Activated CD4-positive, alpha-beta T cell treated with anti-CD3 and anti-CD28 coated beads for 36 hours (primary cell): ENCODE measurements at places on chromosomes 11 and 22.

DNA sequence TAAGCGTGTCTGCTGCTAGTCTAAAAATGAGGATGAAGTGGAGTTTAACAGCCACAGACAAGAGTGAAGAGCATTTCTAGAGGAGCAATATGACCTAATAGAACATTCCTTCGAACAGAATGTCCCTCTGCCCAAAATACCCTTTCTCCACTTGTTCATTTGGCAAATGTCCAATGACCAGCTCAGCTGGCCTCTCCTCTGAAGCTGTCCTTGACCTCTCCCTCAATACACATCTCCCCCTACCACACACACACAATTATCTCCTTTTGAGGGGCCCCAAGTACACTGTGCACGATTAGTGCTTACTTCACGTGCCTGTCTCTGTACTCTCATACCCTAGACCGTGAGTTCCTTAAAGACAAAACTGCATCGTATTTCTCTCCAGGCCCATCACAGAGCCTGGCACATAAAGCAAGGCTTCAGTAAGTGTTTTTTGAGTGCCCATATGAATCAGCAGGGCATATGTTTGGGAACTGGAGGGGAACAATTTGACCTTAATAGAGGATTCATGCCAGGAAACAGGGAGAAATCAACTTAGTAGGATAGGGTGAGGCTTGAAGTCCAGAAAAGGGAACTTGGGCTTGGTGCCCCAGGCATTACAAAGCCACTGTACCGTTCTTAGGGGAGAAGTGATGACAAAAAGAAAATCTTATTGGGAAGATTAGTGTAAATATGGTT lies 18.1 kb upstream of the NCAM1 start:
- no peak for DNase-seq

DNA sequence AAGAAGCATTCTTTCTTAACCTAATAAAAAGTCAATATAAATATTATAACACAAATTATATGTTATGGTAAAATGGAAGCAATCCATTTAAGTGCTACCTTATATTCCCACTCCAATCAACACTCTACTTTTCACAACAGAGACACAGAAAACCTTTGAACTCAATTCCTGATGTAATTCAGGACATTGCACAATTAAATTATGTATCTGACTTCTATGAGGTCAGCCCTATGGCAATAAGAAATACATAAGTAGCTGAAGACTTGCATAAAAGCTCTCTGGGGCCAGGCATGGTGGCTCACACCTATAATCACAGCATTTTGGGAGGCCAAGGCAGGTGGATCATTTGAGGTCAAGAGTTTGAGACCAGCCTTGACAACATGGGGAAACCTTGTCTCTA lies 6.8 kb downstream of the OR4D10 start:
- no peak for DNase-seq

DNA sequence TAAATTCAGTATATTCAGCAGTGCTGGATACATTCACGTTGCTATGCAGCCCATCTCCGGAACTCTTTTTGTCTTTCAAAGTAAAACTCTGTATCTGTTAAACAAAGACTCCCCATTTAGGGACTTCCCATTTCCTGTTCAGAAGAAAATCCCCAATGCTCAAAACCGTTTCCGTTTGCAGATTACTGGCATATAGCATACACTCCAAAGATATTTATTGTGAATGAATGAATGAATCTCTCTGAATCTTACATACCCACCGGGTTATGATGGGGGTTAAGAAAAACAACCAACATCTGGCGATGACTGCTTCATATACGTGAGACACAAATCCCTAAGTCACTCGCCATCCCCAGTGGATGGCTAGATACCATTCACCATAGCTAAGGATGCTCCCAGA lies 1.6 kb downstream of the THY1 start:
- DNase-seq = no peak

DNA sequence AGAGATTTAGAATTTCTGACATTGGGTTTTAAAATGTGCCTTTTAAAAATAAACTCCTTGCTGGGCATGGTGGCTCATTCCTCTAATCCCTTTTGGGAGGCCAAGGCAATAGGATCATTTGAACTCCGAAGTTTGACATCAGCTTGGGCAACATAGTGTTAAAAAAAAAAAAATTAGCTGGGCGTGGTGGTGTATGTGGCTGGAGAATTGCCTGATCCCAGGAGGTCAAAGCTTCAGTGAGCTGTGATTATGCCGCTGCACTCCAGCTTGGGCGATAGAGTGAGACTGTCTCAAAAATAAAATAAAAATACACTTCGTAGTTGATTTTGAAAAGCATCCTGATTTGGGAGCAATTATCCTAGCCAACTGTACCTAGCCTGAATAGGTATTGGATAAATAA lies 3.4 kb upstream of the APLP2 start:
- DNase-seq = no peak
